AG08396 (cell line): ENCODE measurements at places on chromosomes 6 and 20.

- no peak for DNase-seq
Observed at GRCh38 chr20:62734326-62734725, 25.7 kb downstream of the NTSR1 start.

- no peak for DNase-seq
Observed at GRCh38 chr6:104710543-104711335, 149.0 kb downstream of the HACE1 start.

DNA sequence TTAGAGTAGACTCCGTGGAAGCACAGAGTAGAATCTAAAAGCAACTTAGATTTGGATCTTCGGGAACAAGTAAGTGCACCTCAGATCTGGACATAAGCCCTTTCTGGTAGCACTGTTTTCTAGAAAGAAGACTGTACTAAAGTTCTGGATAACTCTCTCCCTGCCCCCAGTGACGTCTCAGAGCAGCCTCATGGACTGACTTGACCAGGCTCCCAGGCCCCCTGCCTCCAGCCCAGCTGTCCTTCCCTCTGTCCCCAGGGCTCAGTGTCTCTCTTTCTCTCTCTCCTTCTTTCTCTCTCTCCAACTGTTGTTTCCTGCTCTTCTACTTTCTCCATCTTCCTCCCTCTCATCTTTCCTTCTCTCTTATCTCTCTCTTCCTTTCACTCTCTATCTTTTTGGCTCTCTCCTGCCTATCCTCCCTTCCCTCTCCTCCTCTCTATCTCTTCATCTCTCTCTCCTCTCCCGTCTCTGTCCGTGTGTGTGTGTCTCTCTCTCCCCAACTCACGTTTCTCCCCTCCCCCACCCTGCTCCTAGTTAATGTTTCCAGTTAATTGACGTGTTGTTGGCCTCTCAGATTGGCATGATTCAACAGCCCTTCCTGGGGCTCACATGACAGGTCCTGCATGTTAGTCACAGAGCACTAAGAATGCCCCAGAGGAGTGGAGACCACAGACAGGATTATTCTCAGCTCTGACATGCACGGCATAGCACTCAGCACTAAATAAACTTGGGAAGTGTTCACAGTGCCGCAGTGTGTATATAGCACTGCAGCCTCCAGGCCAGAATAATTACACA, 180.4 kb upstream of the FOXQ1 start:
- peak; percentile 83 for DNase-seq

DNA sequence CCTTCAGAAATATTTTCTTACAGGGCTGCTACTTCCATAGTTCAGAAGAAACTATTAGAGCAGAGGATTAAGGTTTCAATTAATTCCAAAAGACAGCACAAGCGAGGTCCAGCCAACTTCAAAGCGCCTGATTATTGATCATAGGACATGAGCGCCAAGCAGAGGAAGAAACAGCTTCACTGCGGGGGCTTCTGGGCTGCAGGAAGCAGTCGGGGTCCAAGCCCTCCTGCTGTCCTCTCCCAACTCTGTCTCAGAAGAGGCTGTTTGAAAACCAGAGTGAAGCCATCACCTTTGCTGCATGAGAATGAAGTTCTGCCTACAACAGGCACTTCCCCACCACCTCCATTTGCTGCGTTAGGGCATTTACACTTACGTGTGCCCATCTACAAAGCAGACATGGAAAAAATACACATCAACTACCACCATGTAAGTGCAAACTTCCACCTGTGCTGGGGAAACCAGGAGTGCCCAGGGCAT, 23.9 kb downstream of the SUMO4 start:
- no peak for DNase-seq

- DNase-seq: no peak
Observed at GRCh38 chr20:19642860-19643259, 115.2 kb upstream of the RIN2 start.

DNA sequence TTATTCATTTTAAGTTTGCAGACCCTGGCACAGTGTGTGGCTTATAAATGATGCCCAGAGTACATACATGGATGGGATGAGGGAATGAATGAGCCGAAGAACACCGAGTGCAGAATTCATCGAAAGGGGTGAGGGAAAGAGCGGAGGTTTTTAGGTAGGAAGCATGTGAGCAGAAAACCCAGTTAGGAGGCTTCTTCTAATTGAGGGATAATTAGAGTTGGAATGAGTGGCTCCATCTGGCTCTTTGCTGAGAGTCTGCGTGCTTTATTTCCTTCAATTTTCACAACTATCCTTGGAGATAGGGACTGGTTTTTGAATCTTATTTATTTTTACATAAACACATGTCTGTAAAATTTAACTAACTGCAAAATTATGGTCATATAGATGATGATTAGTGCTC, 150.7 kb downstream of the DOK5 start:
- no peak for DNase-seq

- no peak for DNase-seq
Observed at GRCh38 chr20:60785785-60786184, 466.3 kb upstream of the CDH4 start.

DNA sequence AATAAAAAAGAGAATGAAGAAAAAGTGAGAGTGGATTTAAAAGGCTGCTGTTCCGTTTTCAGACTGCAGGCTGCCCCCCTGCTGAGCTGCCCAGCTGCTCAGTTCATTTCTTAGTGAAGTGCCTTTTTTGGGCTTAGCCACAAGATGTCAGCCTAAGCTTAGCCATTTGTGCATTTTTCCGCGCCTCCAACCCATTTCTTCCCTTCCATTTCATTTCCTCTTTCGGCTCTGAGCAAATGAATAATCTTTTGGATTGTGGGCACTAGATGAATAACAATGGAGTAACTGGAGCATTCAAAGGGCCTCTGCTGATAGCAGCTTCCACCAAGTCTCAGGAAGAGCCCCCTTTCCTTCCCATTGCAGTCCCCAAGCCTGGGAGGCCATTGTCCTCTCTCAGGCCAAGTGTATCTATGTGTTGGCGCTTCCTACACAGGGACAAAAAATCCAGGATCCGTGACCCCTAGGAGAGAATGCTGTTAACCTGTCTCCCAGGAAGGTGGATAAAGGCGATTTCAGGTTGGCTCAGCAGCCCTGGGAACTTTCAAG, 83.5 kb upstream of the SPTLC3 start:
- peak; percentile 71 for DNase-seq

GRCh38 chr20:57282670-57283361, 16.4 kb upstream of the BMP7 start:
- DNase-seq: no peak

- DNase-seq: no peak
Observed at GRCh38 chr6:288866-289265, 3.4 kb upstream of the DUSP22 start.

DNA sequence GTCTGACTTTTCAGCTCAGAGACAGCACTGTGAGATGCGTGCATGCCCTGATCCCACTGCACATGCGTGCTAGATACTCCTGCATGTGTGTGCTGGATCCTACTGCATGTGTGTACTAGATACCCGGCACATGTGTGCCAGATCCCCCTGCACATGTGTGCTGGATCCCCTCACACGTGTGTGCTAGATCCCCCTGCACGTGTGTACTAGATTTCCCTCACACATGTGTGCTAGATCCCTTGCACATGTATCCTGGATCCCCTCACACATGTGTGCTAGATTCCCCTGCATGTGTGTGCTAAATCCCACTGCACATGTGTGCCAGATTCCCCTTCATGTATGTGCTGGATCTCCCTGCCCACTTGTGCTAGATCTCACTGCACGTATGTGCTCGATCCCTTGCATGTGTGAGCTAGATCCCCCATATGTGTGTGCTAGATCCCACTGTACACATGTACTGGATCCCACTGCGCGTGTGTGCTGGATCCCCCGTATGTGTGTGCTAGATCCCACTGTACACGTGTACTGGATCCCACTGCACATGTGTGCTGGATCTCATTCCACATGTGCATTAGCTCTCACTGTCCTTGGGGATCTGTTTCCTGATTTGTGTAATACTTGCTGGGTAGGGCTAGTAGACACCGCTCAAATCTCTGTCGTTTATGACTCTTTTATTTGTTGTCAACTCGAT, 214.6 kb downstream of the SMOC2 start:
- DNase-seq: no peak

GRCh38 chr20:19973961-19974629, 43.1 kb upstream of the NAA20 start:
- DNase-seq: peak; percentile 72

- peak; percentile 41 for DNase-seq
Observed at GRCh38 chr20:53763707-53764414, 170.2 kb upstream of the ZNF217 start.

DNA sequence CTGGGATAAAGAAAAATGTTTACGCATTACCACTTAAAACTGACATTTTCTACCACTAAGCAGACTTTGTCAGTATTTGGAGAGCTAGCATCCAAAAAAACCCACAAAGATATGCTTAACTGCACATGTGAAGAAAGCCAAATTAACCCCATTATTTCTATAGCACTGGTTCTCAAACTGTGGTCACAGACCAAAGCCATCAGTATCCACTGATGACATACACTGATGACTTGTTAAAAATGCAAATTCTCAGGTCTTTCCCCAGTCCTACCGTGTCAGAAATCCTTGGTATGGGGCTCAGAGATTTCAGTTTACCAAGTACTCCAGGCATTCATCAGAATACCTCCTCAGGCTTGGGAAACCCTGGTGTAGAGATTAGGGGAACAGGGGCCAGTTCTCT, 230.2 kb downstream of the PTPRK start:
- no peak for DNase-seq

- DNase-seq: no peak
Observed at GRCh38 chr6:41199552-41200246, 1.2 kb downstream of the TREML2 start.

- no peak for DNase-seq
Observed at GRCh38 chr20:4516876-4517275, 204.8 kb upstream of the PRND start.

DNA sequence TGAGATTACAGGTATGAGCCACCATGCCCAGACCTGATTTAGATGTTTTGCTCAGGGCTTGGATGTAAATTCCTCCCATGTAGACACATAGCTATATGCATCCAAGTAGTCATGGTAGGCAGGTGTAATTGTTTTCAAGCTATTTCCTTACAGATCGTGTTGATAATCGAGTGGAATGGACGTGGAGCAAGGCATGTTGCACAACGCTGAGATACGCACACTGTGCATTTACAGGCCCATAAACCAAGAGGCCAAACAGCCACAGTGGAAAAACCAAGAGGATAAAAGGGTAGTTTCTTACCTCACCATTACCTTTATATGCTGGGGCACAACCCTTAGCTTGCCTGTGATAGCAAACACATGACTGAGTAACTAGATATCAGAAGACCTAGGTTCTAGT, 51.0 kb upstream of the ADGRF1 start:
- no peak for DNase-seq

- DNase-seq: no peak
Observed at GRCh38 chr6:89941031-89941762, 46.9 kb downstream of the GJA10 start.

DNA sequence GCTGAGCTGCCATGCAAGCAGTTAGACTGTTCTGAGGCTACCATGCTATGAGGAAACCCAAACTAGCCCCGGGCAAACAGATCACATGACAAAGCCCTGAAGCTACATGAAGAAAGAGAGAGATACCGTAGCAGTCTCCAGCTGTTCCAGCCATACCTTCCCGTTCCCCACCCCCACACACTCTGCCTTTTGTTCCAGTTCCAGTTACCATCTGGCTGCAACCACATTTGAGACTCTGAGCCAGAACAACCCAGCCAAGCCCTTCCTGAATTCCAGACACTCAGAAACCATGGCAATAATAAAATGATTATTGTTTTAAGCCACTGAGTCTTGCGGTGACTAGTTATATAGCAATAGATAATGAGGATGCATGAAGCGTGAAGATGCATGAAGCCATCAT, 28.3 kb downstream of the RIN2 start:
- DNase-seq: peak; percentile 39

DNA sequence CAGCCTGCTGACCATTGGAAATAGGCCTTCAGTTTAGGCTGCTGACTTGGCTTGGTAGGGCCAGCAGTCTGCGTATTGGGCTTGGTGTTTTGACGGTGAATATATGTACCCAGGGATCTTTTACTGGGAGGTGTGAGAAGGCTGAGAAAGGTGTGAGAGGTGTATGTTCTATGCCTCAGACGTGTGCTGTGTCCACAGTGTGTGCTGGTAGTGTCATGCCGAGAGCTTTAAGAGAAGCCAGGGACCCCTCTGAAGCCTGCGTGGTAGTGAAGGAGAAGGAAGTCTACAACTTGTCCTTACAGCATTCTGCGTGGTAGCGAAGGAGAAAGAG, 2.1 kb downstream of the SS18L1 start:
- DNase-seq: no peak

GRCh38 chr6:149267072-149267471, 50.4 kb upstream of the TAB2 start:
- no peak for DNase-seq

DNA sequence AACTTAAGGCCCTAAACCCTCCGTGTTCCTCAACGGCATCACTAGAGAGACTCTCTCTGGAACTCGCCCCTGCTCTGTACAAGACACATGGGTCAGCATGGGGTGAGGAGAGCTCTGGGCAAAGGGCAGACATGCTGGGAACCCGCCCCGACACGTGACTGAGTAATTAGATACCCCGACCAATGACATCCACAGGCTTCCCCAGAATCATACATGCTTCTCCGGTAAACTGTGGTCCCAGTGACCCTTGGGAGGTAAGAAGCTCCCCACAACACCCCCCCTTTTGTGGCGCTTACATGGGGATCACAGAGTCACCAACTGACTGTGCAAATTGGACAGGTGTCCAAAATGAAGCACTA, 31.7 kb upstream of the RPS6KA2 start:
- DNase-seq: no peak

GRCh38 chr6:48109944-48110343, 1.1 kb downstream of the PTCHD4 start:
- no peak for DNase-seq

GRCh38 chr6:116371120-116371917, 572 bp downstream of the DSE start:
- peak; percentile 93 for DNase-seq

- no peak for DNase-seq
Observed at GRCh38 chr20:6877633-6878032, 110.1 kb downstream of the BMP2 start.

DNA sequence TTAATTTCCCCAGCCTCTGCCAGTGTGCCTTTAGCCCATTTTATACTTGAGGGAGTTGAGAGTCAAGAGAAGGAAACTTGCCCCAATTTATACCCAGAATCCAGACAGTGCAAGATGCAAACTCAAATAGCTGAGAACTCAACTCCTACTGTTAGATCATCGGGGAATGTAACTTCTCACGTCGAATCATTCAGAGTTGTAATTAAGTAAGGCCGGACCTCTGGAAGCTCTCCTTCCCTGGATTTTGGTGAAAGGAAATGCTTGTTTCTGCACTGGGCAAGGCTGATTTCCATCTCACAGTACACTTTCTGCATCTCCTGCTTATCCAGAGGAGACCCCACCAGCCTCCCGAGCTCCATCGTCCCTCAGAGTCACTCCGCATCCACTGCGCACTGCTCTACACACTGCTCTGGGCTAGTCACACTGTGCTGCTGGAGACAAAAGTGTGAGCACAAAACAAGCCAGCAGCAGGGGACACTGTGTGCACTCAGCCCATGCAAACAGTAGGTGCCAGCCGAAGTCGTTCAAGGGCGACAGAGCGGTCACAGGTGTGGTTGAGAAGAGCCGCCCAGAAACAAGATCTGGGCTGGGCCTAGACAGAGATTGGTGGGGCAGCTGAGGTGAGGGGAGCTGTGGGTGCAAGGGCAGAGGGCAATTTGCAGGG, 150.4 kb upstream of the QKI start:
- DNase-seq: no peak

- no peak for DNase-seq
Observed at GRCh38 chr20:50229156-50229607, 38.6 kb downstream of the CEBPB start.

GRCh38 chr20:52461582-52461981, 270.0 kb upstream of the ZFP64 start:
- no peak for DNase-seq
